Activated CD4-positive, alpha-beta T cell treated with anti-CD3 and anti-CD28 coated beads, Interleukin-2, amount 10 ng/mL, durations not matched to agents 7 days and 5 days (primary cell): ENCODE measurements at places on chromosomes 12 and 14. TPM values are rescaled to one million over a fixed set of nuclear protein-coding genes. Genes with fewer than 3 reads are reported as not detected.

CD163 gene
- not detected for total RNA-seq

SLC39A2 gene
- total RNA-seq = 0.37 TPM

ATG101 gene
- total RNA-seq = 28.3 TPM

INHBE gene
- not detected for total RNA-seq

CLEC6A gene
- not detected for total RNA-seq

NDRG2 gene
- 11.0 TPM for total RNA-seq

RAD51AP1 gene
- 52.3 TPM for total RNA-seq

SNRPF gene
- total RNA-seq = 32.8 TPM

SETD1B gene
- 32.6 TPM for total RNA-seq

AQP2 gene
- total RNA-seq = not detected

PLCZ1 gene
- not detected for total RNA-seq

DNA sequence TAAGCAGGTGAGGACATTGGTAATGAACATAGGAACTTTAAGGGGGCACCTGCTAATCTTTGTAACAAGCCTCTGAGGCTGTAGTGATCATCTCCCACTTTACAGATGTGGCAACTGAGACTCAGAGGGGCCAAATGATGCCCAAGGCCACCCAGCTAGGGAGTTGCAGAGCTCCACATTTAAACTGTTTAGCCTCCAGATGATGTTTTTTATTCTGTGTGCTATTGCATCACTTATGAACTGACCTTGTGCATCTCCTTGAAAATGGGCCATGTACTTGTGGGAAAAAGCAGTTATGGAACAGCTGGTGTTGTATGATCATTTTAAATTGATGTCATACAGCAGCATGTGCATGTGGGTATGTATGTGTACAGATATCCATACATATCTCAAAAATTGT is 41.4 kb downstream of the TPCN1 start:
- DNase-seq = no peak
- peaks cover 33% of the 10 kb centered on the region for H3K36me3 ChIP-seq
- peaks cover 44% of the 10 kb centered on the region for H3K4me1 ChIP-seq

DNA sequence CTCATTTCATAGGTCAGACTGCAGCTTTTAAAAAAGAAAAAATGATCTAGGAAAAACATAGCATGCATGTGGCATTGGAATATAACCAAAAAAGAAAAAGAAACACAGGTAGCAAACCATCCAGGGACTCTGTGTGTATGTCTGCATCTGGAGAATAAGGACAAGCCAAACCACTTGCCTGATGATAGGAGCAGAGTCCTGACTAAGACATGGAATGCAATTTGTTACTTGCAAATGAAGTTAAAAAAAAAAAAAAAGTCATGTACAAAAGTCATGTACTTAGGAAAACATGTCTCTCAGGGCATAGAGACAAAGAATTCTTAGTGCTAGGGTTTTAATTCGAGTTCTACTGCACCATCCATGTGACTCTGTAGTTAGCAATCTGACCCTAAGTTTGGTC is 15.9 kb downstream of the TSPAN11 start:
- H3K4me1 ChIP-seq = no peaks in the 10 kb centered on the region
- DNase-seq = no peak
- H3K36me3 ChIP-seq = no peaks in the 10 kb centered on the region
- H3K27ac ChIP-seq = no peak overlapping the region
- H3K27me3 ChIP-seq = no peaks in the 10 kb centered on the region
- no peak overlapping the region for H3K4me3 ChIP-seq

DNA sequence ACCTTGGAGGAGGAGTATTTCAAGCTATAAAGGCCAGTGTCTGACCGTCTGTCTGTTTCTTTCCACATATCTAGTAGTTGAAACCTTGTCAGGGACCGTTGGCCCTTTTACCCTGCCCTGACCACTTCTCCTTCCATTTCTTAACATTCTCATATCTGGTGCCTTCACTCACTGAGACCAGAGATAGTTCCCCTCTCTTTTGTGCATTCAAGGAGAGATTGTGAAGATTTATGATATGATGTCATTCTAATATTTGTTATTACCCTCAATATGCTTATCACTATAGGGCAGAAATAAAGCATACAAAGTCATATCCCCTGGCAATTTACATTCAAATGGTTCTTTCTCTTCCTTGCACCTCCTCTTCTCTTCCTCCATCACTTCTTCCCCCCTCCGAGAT is 83.3 kb downstream of the PLXNC1 start:
- no peak for DNase-seq
- peaks cover 17% of the 10 kb centered on the region for H3K4me1 ChIP-seq
- no peaks in the 10 kb centered on the region for H3K27me3 ChIP-seq
- no peak overlapping the region for H3K4me3 ChIP-seq
- peaks cover 57% of the 10 kb centered on the region for H3K36me3 ChIP-seq

- H3K4me3 ChIP-seq = peak overlapping the region; percentile 84
- DNase-seq = peak; percentile 82
- peak overlapping the region; percentile 87 for H3K27ac ChIP-seq
- peaks cover 60% of the 10 kb centered on the region for H3K36me3 ChIP-seq
- no peaks in the 10 kb centered on the region for H3K27me3 ChIP-seq
- peaks cover 78% of the 10 kb centered on the region for H3K4me1 ChIP-seq
These were observed 1.2 kb downstream of the ITGB7 start for GRCh38 chr12:53205747-53206419.

GRCh38 chr12:55830601-55831446 is 1.4 kb upstream of the DNAJC14 start:
- H3K36me3 ChIP-seq = peaks cover 20% of the 10 kb centered on the region
- peak; percentile 60 for DNase-seq
- peak overlapping the region; percentile 90 for H3K27ac ChIP-seq
- peak overlapping the region; percentile 96 for H3K4me3 ChIP-seq

- H3K36me3 ChIP-seq = no peaks in the 10 kb centered on the region
- H3K4me3 ChIP-seq = no peak overlapping the region
- no peaks in the 10 kb centered on the region for H3K4me1 ChIP-seq
- H3K27ac ChIP-seq = no peak overlapping the region
These were observed 263.0 kb upstream of the G2E3 start for GRCh38 chr14:30295980-30296379.

DNA sequence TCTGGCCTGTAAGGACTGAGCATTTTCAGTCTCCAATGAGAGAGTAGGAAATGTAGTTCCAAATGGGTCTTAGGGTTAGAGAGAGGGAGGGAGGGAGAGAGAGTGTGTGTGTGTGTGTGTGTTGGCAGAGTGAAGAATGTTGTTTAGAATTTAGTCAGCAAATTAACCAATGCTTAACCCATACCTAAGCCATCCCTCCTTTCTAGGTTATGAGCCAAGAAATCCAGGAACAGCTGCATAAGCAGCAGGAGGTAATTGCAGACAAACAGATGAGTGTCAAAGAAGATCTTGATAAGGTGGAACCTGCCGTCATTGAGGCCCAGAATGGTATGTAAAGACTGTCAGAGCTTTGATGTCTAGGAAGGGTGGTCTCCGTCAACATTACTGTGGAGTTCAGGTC is 56.9 kb downstream of the HSP90AA1 start:
- peaks cover 5% of the 10 kb centered on the region for H3K4me1 ChIP-seq
- peaks cover 73% of the 10 kb centered on the region for H3K36me3 ChIP-seq
- H3K4me3 ChIP-seq = no peak overlapping the region
- no peaks in the 10 kb centered on the region for H3K27me3 ChIP-seq

- H3K36me3 ChIP-seq = no peaks in the 10 kb centered on the region
- no peak for DNase-seq
- H3K27ac ChIP-seq = no peak overlapping the region
- H3K4me1 ChIP-seq = no peaks in the 10 kb centered on the region
- no peak overlapping the region for H3K4me3 ChIP-seq
- H3K27me3 ChIP-seq = no peaks in the 10 kb centered on the region
These were observed 20.2 kb downstream of the GLRX5 start for GRCh38 chr14:95555053-95555452.

- no peak for DNase-seq
- H3K36me3 ChIP-seq = no peaks in the 10 kb centered on the region
- no peaks in the 10 kb centered on the region for H3K27me3 ChIP-seq
- H3K27ac ChIP-seq = no peak overlapping the region
- H3K4me1 ChIP-seq = peaks cover 6% of the 10 kb centered on the region
- H3K4me3 ChIP-seq = no peak overlapping the region
These were observed 37.7 kb downstream of the RASAL1 start for GRCh38 chr12:113097716-113098440.

GRCh38 chr12:121582583-121583333 is 1.9 kb upstream of the KDM2B start:
- H3K27me3 ChIP-seq = no peaks in the 10 kb centered on the region
- peak overlapping the region; percentile 99 for H3K4me3 ChIP-seq
- peaks cover 40% of the 10 kb centered on the region for H3K4me1 ChIP-seq

GRCh38 chr14:105498430-105499255 is 7.6 kb downstream of the TEDC1 start:
- H3K27ac ChIP-seq = no peak overlapping the region
- no peak for DNase-seq
- peaks cover under 1% of the 10 kb centered on the region for H3K36me3 ChIP-seq

GRCh38 chr14:48275301-48275700 is 599.9 kb upstream of the MDGA2 start:
- H3K4me1 ChIP-seq = no peaks in the 10 kb centered on the region
- H3K4me3 ChIP-seq = no peak overlapping the region
- H3K27me3 ChIP-seq = no peaks in the 10 kb centered on the region
- no peak overlapping the region for H3K27ac ChIP-seq
- no peak for DNase-seq
- H3K36me3 ChIP-seq = no peaks in the 10 kb centered on the region

GRCh38 chr14:69424149-69424923 is 25.8 kb downstream of the SLC39A9 start:
- DNase-seq = no peak
- H3K36me3 ChIP-seq = peaks cover 45% of the 10 kb centered on the region
- peaks cover 13% of the 10 kb centered on the region for H3K4me1 ChIP-seq
- H3K4me3 ChIP-seq = no peak overlapping the region
- no peaks in the 10 kb centered on the region for H3K27me3 ChIP-seq

DNA sequence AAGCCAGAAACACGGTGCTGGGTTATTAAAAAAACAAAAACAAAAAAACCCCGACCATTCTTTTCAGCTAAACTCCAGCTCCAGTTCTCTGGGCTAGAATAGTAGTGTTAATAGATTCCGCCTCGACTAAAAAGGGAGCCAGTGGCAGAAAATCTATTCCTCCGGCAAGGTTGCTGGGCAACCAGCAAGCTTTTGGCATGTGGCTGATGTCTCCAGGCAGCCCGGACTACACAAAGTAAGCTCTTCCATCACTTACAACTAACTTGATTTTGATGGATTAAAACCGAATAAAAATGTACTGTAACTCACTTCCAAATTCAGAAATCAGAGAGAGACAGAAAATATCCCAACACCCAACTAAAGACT is 126.4 kb upstream of the FOXN3 start:
- no peak overlapping the region for H3K27ac ChIP-seq
- H3K36me3 ChIP-seq = peaks cover 27% of the 10 kb centered on the region
- peaks cover 25% of the 10 kb centered on the region for H3K4me1 ChIP-seq
- H3K4me3 ChIP-seq = no peak overlapping the region

GRCh38 chr14:78593949-78594348 is 423.8 kb downstream of the NRXN3 start:
- no peak for DNase-seq
- H3K27ac ChIP-seq = no peak overlapping the region
- no peak overlapping the region for H3K4me3 ChIP-seq
- H3K36me3 ChIP-seq = no peaks in the 10 kb centered on the region
- peaks cover 7% of the 10 kb centered on the region for H3K27me3 ChIP-seq

- H3K4me1 ChIP-seq = peaks cover 11% of the 10 kb centered on the region
- peak overlapping the region; percentile 51 for H3K4me3 ChIP-seq
- H3K27me3 ChIP-seq = peaks cover 83% of the 10 kb centered on the region
- no peak for DNase-seq
- peak overlapping the region; percentile 52 for H3K27ac ChIP-seq
These were observed 928 bp downstream of the TBX3 start for GRCh38 chr12:114682785-114683708.

GRCh38 chr12:57539134-57539768 is 7.7 kb downstream of the DCTN2 start:
- H3K4me3 ChIP-seq = no peak overlapping the region
- H3K36me3 ChIP-seq = peaks cover 27% of the 10 kb centered on the region
- no peaks in the 10 kb centered on the region for H3K27me3 ChIP-seq
- no peak for DNase-seq
- peaks cover 13% of the 10 kb centered on the region for H3K4me1 ChIP-seq

GRCh38 chr12:11897923-11898322 is 172.8 kb upstream of the BCL2L14 start:
- H3K36me3 ChIP-seq = peaks cover 18% of the 10 kb centered on the region
- no peaks in the 10 kb centered on the region for H3K27me3 ChIP-seq
- no peak overlapping the region for H3K27ac ChIP-seq
- DNase-seq = no peak
- H3K4me1 ChIP-seq = peaks cover 40% of the 10 kb centered on the region

DNA sequence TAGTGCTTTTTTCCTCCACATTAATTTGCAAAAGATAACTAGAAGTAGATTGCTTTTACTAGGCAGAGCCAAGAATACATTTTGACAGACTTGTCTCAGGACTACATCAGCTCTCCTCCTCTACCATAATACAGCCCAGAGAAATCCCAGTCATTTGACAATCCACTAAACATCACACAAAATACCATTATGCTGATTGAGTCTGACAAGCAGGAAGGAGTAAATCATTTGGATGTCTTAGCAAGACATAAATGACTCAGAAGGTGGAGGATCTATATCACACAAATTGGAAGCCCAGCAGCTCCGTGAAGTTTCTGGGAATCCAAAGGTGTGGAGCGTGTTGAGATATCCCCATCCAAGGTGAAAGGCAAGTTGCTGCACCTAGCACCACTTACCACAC is 75.4 kb upstream of the FKBP4 start:
- H3K27me3 ChIP-seq = peaks cover 16% of the 10 kb centered on the region
- H3K27ac ChIP-seq = no peak overlapping the region
- DNase-seq = no peak
- H3K36me3 ChIP-seq = no peaks in the 10 kb centered on the region
- no peaks in the 10 kb centered on the region for H3K4me1 ChIP-seq
- no peak overlapping the region for H3K4me3 ChIP-seq

DNA sequence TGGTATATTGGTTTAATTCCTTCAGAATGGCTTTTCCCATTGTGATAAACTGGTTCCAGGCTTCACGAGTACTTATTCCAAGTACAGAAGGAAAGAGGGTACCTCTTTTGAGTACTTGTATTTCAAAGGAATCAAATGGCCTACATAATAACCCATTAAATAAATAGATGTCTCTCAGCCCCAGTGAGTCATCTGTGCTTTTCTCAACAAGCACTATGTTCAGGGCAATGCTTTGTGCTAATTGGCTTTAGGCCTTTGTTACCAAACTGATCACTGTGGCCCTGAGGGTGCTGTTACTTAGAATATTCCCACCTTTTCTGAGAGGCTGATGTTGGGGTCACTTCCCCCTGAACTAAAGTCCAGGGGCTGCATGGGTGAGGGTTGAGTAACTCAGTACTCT is 107.1 kb downstream of the LRRK2 start:
- DNase-seq = no peak
- H3K36me3 ChIP-seq = no peaks in the 10 kb centered on the region
- no peaks in the 10 kb centered on the region for H3K27me3 ChIP-seq
- no peaks in the 10 kb centered on the region for H3K4me1 ChIP-seq
- no peak overlapping the region for H3K27ac ChIP-seq

DNA sequence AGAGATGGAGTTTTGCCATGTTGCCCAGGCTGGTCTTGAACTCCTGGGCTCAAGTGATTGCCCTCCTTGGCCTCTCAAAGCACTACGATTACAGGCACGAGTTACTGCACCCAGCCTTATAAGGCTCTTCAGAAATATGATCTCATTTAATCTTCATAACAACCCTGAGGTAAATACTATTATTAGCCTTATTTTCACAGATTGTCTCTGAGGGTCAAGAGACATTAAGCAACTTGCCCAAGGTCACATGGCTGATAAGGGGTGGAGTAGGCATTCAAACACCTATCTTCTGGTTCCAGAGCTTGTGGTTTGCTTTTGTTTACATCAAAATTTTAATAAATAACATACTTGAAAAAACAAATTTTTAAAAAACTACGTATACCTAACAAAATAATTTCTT is 5.1 kb downstream of the PRKAG1 start:
- peaks cover 34% of the 10 kb centered on the region for H3K36me3 ChIP-seq
- no peak for DNase-seq
- no peak overlapping the region for H3K27ac ChIP-seq
- H3K4me1 ChIP-seq = peaks cover 30% of the 10 kb centered on the region
